GM04503 (cell line): ENCODE measurements at places on chromosomes 4 and X.

DNA sequence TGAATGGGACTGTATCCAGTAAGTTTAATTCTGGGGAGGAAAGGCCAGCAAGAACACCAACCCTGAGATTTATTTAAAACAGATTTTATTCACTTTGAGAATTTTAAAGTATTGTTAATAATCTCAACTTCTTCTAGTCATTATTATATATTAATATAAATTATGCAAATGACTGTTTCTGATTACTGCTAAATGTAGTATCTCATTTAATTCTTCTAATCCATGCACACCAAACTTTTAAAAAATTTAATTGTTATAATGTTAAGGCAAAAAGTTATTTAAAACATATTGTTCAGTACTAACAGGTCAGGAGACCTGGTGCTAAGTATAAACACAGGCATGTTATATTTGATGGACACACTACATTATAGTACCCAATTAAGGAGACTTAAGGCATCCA lies 8.1 kb downstream of the RLIM start:
- DNase-seq: no peak

DNA sequence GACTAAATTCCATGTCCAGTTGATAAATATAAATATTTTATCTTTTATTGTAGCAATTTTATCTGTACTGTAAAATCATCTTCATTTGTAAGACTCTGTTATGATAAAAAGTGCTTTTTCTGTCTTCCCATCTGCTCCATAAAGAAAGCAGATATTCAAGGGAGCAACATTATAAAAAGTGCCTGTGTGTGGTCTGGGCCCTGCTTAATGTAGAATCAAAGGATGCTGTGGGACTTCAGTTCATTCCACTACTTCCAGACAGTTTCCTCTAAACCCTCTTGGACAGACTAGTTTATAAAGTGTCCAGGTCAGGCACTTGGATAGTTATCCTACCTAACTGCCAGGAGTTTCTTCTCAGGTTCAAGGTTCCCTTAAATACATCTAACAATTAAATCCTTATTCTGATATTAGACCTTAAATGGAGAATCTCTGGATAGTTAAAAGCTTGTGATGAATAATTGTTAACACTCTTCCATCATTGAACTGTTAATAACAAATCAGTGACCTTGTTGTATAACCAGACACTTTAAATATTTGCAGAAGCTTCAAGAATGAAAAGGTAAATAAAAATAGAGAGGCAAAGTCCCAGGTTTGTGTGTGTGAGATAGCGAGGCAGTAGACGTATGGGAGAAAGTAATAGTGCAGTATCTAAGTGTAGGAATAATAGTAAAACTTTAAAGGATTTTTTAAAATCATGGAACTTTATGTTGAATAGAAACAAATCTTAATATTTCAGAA lies 237.5 kb upstream of the CTSO start:
- DNase-seq: no peak

- no peak for DNase-seq
Measured at GRCh38 chrX:41935832-41936231, 12.5 kb upstream of the CASK start.

DNA sequence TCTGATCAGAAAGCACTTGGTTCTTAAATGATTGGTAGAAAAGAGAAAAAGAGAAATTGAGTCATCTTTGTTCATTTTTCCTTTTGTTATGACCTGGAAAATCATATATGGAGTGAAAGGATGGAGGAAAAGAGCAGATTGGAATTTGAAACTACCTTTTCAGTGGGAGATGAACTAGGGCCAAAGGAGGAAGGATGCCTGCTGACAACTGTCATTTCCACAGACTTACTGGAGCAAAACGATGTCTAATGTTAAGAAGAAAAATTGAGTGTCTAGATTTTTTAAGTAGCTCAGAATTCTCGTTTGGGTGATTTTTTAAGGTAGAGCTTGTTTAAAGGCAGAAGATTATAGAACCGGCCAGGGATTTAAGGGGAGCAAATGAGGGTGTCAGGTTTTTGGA lies 144.6 kb upstream of the KCNIP4 start:
- DNase-seq: no peak

GRCh38 chr4:33543941-33544450 lies 2700.3 kb downstream of the ARAP2 start:
- DNase-seq: no peak

DNA sequence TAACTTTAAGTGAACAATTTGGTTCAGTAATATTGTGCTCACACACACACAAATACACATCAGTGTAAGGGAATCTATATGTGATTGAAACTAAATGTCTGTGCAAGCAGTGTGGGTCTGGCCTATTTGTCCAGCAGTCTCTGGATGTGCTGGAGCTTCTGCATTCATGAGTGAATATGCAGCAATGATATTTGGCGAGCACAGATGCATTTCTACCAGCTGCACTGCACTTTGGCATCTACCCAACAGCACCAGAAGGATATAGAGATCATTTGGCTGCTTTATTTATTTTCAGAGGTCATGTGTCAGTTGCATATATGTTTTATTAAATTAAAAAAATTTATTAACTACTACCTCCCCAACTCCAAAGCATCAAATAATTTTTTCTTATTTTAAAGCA lies 613.4 kb upstream of the NR3C2 start:
- DNase-seq: no peak

- no peak for DNase-seq
Measured at GRCh38 chrX:118349188-118349587, 3.3 kb downstream of the WDR44 start.

- DNase-seq: no peak
Measured at GRCh38 chr4:6044276-6044675, 26.0 kb upstream of the C4orf50 start.

- no peak for DNase-seq
Measured at GRCh38 chr4:106809076-106809475, 227.0 kb downstream of the DKK2 start.

DNA sequence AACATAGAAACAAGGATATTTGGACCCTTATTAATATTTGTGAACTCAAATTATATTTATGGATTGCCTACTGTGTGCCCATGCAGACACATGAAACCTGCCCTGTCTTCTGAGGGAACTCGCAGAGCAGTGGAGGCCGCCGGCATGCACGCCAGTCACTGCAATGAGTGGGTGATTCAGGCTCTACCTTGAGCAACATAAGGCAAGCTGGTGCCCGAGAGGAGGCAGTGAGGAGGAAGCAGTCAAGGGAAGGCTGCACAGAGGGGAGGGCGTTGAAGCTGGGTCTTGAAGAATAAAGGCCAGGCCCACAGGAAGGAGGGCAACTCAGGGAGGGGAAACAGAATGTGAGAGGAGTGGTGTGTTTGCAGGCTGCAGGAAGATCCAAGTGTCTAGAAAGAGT lies 52.8 kb downstream of the PPEF2 start:
- DNase-seq: no peak

GRCh38 chrX:31847773-31848172 lies 775.9 kb upstream of the FTHL17 start:
- no peak for DNase-seq
